ENCODE measurements at places on chromosomes 6 and 20.

- DNase-seq: no peak
These were observed 43.7 kb upstream of the ADTRP start for GRCh38 chr6:11822346-11822745.

DNA sequence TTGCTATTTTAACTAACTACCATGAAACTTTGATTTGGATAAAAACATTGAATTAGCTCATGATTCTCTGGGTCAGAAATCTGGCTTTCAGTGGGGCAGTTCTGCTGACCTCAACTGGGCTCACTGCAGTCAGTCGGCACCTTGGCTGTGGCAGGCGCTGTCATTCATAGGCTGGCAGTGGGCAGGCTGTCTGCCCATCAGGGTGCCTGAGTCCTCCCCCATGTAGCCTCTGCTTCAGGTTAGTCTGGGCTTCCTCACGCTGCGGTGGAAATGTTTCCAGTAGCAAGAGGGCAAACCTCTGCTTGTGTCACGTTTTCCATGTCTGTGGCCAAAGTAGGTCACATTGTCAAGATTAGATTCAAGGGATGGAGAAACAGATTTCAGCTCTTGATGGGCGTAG is 251.0 kb upstream of the TCF21 start:
- DNase-seq: no peak

- no peak for DNase-seq
These were observed 145.7 kb upstream of the PRSS16 start for GRCh38 chr6:27101824-27102223.

DNA sequence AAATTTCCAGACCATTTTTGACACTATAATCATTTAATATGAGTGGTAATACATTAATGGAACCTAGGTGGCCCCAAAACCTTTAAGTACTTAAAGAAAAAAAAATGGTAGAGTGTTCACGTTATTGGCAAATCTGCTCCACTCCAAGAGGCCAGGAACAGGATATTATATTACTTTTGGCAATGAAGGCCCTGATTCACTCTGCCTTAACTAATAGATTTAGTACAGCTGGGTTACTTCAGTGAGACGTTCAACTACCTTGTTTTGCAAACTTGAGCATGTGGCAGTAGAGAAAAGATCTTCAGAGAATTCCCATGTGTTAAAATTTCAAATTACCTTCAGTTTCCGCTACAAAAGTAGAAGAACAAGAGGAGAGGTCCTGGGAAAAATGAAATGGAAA is 12.8 kb downstream of the ADNP start:
- DNase-seq: no peak

DNA sequence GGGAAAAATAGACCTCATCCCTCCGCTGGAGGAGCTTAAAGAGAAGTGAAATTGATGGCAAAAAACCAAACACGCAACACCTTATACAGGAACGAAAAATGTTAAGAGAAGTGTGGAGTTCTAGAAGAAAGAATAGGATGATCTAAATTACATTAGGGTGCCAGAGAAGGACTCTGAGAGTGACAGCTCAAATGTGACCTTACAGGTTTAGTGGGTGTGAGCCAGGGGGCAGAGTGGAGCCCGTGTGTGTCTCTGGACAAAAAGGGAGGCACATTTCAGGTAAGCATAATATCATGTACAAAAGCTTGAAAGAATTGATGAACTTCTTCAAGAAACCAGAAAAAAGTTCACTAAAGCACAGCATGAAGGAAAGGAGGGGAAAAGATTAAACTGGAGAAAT is 20.8 kb downstream of the HLA-DRA start:
- no peak for DNase-seq

GRCh38 chr20:33837096-33837830 is 26.1 kb downstream of the CHMP4B start:
- no peak for DNase-seq

DNA sequence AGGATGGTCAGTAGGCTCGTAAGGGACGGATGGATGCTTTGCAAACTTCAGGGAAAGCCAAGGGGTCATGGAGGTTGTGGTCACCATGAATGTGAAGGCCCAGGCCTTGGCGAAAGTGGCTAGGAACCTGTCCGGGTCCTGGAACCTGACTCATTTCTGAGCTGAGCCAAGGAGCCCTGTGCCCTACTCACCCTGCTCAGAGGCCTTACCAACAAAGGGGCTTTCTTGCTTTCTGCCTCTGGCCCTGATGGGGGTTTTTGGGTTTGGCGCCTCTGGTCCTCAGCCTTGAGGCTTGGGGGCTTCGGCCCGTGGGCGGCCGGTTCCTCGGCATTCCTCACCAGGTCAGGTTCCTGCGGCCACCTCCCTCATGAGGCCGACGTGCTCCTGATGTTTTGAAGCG is 155.1 kb downstream of the DTNBP1 start:
- no peak for DNase-seq

GRCh38 chr20:598133-598850 is 11.8 kb downstream of the TCF15 start:
- DNase-seq: no peak

GRCh38 chr6:71107911-71108420 is 151.1 kb upstream of the B3GAT2 start:
- DNase-seq: peak; percentile 70

All from EH (cell line).